Suppressor macrophage treated with lipopolysaccharide for 1 hour (primary cell): ENCODE measurements at places on chromosomes 5 and 9.

- DNase-seq, result peak; percentile 49
Observed at GRCh38 chr9:134858051-134858841, 22.4 kb upstream of the FCN2 start.

DNA sequence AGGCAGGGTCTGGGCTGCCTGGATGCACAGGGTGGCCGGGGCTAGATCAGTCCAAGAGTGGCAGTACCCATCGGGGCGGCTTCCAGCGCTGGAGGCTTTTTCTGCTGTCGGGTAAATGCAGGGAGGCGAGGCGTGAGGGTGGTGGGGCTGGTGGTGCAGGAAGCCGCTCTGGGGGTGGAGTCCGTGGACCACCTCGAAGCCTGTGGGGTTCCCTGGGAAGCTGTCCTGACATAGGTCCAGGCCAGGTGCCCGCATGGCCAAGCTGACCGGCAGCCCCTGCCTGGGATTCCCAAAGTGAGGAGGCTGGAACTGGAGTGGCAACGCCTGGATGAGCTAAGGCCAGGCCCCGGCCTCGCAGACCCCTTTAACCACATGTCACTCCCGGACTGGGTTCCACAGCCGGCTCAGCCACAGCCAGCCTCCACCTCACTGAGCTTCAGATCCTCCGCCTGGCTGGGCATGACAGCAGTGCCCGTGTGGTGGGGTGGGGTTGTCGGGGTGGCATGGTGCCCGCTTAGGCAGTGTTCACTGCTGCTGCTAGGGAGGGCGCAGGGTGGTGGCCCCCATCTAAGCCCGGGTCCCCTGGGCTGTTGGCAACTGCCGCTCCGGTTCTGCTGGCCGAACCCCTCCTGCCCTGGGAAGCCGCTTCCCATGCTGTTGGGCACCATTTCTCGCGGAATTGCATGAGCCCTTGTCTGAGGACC, 1.4 kb upstream of the QRFP start:
- DNase-seq, result no peak

DNA sequence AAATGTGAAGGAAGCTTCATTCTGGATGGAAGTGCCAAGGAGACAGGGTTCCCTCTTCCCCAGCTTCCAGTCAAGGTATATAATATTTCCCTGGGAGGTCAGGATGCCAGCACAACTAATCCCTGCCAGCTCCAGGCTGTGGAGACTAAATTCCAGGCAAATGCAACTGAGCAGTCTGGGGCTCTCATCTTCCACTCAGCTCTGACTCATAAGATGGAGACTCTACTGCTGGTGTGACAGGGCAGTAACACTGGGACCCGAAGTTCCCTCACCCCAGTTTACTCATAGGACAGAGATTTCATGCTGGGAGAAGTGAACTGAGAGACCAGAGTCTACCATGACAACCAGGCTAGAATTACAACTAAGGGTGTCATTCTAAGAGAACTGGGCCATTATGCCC, 235.4 kb downstream of the FSTL4 start:
- DNase-seq, result no peak

DNA sequence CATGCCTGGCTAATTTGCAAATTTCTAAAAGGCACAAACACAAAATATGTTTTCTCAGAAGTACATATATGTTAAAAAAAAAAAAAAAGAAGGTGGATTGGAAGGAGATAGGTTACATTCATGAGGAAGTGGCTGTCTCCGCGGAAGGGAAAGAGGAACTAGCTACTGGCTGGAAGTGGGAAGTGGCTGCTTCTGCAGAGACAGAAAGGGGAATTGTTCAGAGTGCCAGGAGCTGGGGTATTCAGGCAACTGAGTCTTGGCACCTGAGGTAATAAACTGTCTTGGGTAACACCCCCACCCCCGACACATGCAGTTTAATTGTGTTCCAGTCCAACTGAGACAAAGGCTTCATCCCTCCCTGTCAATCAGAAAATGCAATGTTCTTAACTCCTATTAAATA, 45.6 kb downstream of the S1PR3 start:
- peak; percentile 86 for DNase-seq

DNA sequence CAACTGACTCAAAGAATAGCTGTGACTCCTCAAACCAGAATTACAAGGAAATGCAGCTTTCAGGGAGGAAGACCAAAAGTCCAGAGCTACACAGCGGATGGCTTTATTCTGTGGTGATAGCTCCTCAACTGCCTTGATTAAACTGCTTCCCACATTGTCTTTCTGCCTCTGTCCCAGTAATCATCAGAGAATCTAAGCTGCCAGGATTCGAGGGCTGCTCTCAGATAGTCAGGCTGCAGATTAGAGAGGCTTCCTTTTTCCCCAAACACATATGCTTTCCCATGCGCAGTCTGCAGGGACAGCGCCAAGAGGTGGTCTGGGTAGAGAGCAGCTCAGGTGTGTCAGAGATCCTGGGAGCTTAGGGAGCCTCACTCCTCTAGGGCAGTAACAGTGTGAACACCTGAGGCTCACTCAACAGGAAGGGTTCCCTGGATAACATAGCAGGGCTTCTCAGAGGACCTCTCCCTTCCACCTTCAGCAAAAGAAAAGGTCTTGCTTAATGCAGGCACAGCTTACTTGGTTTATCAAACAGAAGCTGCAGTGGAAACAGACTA, 439.9 kb upstream of the TLE4 start:
- no peak for DNase-seq

DNA sequence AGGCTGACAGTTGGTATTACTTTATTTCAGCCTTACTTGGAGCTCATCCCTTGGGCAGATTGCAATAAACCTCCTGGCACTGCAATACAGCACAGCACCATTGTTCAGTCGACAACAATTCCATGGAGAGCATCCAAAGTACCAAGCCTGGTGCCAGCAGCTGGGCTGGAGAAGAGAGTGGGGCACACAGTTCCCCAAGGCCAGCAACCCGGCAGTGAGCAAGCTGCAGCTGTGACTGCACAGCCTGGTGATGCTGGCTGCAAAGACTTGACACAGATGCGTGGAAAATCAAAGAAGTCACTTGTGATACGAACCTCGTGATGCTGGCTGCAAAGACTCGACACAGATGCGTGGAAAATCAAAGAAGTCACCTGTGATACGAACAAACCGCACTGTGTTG, 125.4 kb downstream of the ATPSCKMT start:
- no peak for DNase-seq

DNA sequence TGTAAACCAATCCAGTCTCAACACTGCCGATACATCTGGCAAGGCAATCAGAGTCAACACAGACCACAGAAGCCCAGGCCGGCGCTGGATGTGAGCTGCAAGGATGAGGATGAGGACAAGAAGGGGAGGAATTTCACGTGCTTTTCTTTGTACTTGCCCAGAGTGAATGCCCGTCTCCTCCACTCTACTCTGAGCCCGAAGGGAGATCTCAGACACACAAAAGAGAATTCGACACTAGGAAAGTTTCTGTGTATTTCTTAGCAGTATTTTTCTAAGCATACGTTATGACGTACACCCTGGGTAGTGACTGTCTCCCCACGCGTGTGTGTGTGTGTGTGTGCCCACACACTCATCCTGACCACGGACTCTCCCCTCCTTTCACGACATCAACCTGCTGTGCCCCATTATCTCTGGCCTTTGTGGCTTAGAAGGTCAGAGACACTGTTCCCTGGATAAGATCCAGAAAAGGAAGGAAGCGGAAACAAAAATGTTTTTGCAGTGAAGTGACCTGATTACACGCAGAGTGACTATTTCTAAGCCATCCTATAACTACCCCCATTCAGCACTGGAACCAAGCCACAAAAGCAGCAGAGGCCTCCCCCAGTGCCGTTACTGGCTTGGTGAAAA, 227.3 kb upstream of the DAPK1 start:
- no peak for DNase-seq

DNA sequence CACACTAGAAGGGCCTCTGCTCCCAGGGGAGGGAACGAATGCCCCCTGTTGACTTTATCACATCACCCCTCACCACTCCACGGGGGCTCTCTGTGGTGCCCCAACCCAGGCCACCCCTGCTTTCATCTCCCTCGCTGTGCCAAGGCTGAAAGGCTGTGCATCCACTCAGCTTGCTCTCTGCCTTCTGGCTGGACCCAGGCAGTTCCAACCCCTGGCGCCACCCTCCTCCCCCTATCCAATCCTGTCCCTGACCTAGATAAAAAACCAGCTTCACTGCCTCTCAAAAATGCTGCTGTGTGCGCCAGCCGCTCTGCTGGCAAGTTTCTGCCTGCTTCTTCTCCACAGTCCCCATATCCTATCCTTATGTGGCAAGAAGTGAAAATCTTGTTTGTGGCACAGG, 22.4 kb upstream of the CORO2A start:
- DNase-seq, result no peak

DNA sequence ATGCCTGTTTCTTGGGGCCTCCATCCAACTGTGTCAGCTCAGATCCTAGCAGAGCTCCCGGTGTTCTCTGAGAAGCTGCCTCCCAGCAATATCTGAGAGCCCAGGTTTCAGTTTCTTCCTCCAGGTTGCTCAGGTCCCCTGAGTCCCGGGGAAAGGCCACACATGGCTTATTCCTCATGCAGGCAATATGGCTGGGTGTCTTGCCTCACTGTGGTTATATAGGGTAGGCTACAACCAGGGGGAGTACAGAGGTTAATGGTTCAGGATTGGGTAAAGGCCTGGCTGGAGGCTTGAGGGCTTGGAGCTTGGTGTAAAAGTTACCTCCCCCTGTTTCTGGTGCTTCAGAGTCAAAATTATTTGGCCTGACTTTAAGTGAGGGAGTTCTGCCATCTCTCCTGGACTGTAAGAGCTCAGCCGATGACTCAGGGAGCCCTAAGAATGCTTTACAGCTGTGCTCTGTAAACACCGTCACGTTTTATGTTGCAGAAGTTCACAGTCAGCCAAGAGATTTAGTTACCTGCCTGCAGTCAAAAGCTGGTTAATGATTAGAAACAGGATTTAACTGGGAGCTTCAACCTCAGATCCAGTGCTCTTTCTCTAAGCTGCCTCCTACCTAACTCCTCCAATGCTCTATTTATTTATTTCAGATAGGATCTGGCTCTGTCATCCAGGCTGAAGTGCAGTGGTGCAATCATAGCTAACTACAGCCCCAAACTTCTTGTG, 24.3 kb upstream of the UBAP2 start:
- no peak for DNase-seq
